NCI-H524 (cell line): ENCODE measurements at places on chromosomes 6 and 20.

DNA sequence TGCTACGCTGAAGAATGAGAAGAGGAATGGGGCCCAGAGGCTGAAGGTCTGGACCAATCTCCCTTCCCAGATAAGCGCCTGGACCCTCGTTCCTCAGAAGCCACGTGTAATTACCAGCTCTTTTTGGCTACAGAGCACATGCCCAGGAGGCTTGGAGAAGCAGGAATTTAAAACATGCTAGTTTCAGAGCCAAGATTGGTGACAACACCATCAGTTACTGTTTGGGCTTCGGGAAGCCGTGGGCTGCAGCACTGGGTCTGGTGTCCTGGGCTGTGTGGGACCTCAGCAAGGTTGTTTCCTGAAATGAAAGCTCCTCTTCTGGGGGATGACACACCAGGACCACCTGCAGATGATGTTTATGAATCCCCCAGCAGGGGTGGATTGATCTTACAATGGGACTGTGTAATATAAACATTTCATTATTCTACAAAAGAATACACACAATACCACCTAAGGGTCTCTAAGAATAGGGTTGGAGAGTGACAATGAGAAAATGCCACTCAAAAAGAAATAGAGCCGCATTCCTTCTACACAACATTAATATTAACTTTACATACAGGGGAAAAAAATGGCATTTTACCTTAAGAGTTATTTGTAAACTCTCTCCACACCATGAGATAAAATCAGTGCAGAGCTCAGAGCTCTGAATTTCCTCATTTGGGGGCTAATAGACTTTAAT lies 207.8 kb upstream of the FOXQ1 start:
- no peak for DNase-seq

DNA sequence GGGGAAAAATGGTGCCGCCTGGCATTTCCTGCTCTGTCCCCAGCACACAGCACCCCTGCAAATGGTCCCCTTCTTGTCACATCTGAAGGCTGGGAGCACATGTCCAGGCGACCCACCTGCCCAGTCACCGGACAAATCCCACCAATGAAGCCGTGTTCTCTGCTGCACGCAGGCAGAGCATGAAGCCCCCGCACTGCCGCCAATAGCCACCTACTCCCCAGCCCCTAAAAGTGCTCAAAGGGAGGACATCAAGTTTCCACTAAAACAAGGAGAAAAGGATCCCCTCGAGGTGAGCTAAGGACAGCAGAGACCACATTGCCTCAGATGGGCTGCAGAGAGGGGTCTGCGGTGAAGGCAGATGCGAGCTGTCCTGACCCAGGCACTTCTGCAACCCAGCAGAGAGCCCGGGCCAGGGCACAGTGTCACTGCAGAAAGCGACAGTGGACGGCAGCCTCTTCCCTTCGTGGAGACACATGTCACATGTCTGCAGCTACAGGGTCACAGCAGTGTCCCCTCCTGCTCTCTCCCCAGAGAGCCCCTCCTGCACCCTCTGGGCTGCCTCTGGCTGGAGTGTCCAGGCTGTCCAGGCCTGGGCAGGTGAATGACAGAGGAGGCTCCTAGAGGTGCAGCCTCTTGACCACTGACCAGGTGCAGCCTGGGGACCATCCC lies 221.5 kb downstream of the PREX1 start:
- DNase-seq: no peak

DNA sequence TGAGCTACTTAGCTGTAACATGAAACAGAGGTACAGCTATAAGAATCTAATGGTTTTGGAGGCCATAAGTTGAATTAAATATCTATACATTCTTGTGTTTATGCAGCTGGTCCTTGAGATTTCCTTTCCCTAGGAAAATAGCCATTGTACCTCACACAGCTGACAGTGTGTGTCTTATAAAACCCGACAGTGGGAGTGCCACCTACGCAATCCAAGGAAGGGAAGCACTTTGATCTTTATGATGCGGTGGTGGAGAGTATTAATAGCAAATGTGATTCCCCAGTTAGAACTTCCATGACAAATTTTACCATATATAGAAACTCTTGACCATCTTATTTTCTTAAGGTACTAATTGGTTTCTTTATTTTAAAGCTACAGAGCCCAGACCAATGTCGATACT lies 149.5 kb downstream of the TMEM200A start:
- no peak for DNase-seq

- no peak for DNase-seq
These were observed 59.3 kb downstream of the TBC1D7 start for GRCh38 chr6:13268913-13269518.

DNA sequence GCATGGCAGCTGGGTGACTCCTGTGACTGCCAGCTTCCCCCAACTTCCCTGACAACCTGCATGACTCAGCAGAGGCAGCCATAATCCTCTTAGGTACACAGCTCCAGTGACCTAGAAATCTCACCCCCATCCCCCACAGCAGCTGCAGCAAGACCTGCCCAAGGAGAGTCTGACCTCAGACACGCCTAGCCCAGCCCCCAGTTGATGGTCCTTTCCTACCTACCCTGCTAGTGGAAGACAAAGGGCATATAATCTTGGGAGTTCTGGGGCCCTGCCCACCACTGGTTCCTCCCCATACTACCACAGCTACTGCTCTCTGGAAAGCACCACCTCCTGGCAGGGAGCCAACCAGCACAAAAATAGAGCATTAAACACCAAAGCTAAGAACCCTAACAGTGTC lies 90.2 kb downstream of the F13A1 start:
- DNase-seq: peak; percentile 68

GRCh38 chr6:160253292-160253691 lies 5.3 kb downstream of the SLC22A2 start:
- no peak for DNase-seq

DNA sequence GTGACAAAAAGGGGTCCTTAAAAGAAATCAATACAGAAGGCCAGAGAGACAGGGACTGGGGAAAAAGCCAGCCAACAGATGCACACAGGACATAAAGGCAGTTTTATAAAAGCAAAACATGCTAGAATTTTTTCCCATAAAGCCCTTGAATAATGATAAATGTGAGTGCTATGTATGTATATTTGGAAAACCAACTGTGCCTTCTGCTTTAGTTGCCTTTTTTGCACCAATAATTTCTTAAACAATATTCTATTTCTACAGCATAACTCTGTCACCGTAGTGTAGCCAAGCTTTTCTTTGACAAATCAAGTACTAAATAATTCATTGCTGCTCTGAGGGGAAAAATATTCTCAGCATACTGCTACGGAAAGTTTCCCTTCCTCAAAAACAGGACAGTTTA lies 730.6 kb upstream of the NRSN1 start:
- DNase-seq: no peak

- DNase-seq: peak; percentile 42
These were observed 7.6 kb downstream of the NKAIN4 start for GRCh38 chr20:63246490-63247288.

GRCh38 chr6:30615958-30616810 lies 859 bp downstream of the PPP1R10 start:
- peak; percentile 73 for DNase-seq

DNA sequence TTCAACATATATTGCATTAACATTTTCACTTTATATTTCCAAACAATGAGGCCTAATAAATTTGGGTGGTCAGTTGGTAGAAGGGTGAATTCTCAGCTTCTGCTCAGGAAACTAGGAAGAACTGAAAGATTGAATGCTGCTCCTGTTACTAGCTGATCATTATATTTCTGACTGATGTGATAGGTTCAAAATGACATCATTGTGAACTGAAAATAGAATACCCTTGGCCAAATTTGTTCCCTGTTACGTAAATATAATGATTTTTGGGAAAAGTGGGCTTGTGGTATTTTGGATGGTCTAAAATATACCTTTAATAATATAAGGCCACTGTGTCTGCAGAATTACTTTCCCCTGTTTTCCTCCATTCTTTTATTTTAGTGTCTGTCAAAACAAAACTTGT lies 2.8 kb downstream of the UST start:
- DNase-seq: no peak

- no peak for DNase-seq
These were observed 19.2 kb downstream of the TAF4 start for GRCh38 chr20:62046431-62046830.

DNA sequence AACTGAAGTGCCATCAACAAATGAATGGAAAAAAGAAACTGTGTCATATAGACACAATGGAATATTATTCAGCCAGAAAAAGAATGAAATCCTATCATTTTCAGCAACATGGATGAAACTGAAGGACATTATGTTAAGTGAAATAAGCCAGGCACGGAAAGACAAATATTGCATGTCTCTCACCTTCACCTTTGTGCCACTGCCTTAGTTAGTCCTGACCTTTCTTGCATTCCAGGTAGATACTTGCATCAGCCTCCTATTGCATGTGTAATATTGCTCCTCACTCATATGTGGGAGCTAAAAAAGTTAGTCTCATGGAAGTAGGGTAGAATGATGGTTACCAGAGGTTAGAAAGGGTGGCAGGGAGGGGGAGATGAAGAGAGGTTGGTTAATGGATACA lies 14.9 kb downstream of the NOTCH4 start:
- no peak for DNase-seq

- no peak for DNase-seq
These were observed 75.8 kb upstream of the LY86 start for GRCh38 chr6:6512711-6513110.

- DNase-seq: no peak
These were observed 11.2 kb upstream of the SERPINB9 start for GRCh38 chr6:2914318-2914660.

- peak; percentile 64 for DNase-seq
These were observed 9.6 kb upstream of the SF3B5 start for GRCh38 chr6:144104898-144105487.

DNA sequence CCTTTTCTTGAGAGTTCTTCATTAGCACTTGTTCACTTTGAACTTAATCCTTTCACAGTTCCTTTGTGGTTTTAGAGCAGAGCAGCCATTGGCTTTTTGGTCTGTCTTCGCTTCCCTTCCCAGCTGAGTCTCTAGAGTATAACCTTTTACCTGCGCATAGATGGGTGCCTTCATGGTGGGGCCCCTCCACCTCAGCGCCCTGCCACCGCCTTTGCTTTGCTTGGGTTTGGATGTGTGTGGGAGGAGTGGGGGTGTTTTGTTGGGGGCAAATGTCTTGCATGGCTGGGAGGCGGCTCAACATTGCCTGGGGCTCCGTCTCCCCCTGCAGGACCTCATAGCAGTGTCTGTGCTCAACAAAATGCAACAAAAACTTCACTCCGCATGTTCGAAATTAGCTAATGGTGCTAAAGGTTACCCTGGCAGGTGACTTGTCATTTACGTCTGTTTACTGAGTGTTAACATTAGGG lies 11.9 kb downstream of the PYGB start:
- DNase-seq: no peak

GRCh38 chr20:57743450-57744095 lies 33.8 kb upstream of the PMEPA1 start:
- no peak for DNase-seq

- no peak for DNase-seq
These were observed 494.0 kb downstream of the GRIK2 start for GRCh38 chr6:101887532-101887931.

DNA sequence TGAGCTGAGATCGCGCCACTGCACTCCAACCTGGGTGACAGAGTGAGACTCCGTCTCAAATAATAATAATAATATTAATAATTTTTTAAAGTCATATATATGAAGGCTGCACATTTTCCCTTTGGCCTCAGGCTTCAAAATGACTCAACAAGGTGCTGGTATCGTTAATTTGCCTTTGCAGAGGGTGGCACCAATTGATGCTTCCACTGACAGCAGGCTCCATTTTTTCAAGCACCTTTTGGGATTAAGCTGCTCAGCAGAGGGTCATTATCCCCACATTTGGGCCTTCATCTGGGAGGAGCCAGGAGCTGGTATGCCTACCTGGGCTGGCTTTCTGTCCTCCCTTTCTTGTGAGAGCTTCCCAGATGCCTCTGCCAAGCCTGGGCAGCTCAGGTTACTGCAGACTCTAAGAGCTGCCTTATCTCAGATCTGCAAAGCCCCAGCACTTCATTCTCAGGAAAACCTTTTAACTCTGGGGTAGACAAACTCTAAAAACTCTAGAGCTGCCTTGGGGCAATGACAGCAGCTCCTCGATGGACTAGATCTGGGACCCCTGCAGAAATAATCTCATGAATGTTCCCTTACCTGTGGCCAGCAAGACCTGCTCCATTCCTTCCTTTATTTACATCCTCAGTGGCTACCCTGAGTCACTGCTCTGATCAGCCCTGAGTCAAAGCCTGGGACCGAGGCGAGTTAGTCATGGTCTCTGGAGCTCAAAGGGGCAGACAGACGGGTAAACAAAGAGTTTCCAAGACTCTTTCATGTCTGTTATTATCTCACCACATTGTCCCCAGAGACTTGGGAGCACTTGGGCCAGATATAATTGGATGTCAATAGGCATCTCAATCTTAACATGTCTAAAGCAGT lies 80.0 kb upstream of the EYA2 start:
- DNase-seq: peak; percentile 96

DNA sequence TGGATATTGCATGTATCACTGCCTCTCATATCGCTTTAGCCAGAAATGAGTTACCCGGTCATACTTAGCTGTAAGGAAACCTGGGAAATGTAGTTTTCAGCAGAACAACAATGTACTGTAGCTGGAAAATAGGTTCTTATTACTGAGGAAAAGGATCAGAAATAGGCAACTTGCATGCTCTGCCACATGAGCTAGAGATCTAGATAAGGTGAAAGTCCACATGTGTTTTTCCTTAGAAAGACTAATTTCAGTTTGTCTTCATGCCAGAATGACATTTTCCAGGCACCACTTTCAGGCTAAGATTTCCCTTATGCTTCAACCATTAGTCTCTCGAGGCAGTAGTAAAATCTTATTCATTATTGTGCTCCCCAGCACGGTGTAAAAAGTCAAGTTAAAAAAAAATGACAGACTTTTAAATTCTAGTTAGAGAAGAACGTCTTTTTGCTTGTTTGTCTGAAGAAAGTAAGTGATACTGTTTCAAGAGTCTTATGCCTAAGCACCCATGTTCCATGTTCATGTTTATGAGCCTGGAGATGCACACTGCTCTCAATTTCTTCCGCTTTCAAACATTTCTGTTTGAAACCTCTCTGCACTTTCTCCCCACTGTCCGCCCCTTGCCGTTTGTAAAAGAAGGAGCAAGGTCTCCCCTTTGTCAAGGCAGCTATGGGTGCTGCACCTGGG lies 67.6 kb downstream of the ZNF831 start:
- DNase-seq: no peak

GRCh38 chr20:37539424-37539823 lies 11.7 kb upstream of the BLCAP start:
- DNase-seq: no peak

- DNase-seq: no peak
These were observed 20.4 kb upstream of the FUCA2 start for GRCh38 chr6:143531720-143532499.

- no peak for DNase-seq
These were observed 55.7 kb downstream of the TXLNB start for GRCh38 chr6:139236105-139236504.
